HTR-8/SVneo (cell line): ENCODE measurements at places on chromosomes 5 and 9.
A peak's percentile ranks its signal among the peaks of the same experiment; 100 is the strongest.

DNA sequence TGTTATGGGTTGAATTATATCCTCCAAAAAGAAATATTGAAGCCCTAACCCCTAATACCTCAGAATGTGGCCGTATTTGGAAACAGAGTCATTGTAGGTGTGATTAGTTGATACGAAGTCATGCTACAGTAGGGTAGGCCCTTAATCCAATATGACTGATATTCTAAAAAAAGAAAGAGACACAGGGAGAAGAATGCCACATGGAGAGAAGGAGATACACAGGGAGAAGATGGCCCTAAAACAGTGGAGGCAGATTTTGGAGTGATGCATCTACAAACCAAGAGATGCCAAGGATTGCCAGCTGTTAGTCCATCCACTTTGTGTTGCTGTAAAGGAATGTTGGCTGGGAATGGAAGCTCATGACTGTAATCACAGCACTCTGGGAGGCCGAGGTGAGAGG, 21.3 kb downstream of the ARRDC3 start:
- DNase-seq: no peak

DNA sequence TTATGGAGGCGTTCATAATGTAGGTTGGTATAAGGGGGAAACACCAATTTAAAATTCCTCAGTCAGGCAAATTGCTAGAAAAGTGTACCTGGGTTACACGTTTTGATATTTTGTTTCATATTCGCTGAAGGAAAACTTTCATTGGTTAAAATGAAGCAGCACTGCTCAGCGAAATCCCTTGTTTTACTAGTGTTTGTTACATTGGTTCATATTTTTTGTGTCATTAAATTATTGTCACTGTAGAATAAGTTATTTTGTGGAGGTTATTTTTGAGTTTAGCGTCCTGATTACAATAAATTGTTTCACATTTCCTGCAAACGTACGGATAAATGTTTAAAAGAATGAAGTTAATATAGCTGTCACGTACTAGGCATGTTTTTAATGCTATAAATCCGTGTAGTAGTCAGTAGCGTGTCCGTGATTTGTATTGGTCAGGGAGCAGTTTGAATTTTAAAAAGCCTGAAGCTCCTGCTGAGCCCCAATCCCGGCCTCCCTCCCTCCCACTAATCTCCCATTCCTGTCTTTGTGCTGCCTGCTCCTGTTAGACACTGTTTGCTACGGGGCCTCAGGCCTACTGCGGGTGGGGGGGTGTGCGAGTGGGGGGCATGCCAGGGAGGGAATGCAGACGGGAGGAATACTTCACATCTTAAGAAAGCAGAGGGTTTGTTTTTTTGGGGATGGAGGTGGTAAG, 2.0 kb downstream of the NIPBL start:
- peak; percentile 75 for DNase-seq

DNA sequence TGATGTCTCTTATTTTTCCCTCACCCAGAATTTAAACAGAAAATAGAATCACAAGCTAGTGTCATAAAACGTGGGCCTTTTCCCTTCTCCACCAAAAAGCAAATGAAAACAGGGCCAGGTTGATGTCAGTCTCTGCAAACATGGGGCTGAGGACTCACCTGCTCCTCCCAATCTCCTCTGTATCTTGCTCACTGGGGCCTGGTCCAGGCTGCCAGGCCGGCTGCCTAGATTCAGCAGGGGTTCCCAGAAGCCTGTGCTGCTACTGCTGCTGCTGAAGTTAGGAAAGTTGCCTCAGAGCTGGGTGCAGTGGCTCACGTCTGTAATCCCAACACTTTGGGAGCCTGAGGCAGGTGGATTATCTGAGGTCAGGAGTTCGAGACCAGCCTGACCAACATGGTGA, 84.3 kb downstream of the PCDH1 start:
- DNase-seq: no peak

DNA sequence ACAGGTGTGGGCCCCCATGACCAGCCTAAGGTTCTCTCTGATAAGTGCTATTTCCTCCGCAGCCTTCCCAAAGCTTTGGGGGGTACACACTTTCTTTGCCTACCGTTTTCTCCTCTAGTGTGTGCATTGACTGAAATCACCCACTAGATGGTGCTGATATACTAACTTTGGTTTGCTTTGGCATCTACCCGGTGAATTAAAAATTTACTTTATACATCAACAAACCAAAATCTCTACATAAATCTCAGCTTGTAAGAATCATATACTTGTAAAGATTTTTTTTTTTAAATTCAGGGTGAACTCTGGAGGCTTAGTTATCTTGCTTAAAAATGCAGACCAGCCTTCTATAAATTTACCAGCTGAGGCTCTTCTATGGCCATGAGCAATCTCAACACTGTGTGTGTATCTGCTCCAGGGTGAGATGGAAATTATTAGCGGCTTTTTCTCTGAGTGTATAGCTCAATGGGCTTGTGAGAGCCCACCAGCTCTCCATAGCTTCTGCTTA, 475.7 kb upstream of the TNC start:
- DNase-seq: no peak

GRCh38 chr5:132674671-132675506, 1.1 kb downstream of the IL4 start:
- DNase-seq: peak; percentile 76

- DNase-seq: peak; percentile 10
These were observed 234.1 kb downstream of the ADGRV1 start for GRCh38 chr5:90792725-90793124.

- no peak for DNase-seq
These were observed 152.4 kb downstream of the MPDZ start for GRCh38 chr9:13127131-13127530.

DNA sequence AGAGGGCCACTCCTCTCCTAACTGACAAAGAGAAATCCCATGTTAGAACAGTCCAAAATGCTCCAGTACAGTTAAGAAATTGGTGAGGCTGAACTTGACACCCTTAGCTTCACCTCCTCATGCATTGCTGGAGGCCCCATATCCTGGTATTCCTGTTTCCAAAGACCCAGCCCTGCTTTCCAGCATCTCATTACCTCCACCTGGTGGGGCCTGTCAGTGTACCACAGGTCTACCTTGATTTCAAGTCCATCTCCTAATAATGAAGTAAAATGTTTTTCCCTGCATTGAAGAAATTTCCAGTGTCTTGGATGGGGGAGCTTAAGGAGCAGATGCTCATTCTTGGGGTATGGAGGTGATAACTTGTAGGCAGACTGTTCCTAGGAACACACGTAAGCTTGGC, 70.6 kb upstream of the S1PR3 start:
- no peak for DNase-seq

GRCh38 chr9:71646131-71646530, 122.2 kb downstream of the CEMIP2 start:
- DNase-seq: no peak

DNA sequence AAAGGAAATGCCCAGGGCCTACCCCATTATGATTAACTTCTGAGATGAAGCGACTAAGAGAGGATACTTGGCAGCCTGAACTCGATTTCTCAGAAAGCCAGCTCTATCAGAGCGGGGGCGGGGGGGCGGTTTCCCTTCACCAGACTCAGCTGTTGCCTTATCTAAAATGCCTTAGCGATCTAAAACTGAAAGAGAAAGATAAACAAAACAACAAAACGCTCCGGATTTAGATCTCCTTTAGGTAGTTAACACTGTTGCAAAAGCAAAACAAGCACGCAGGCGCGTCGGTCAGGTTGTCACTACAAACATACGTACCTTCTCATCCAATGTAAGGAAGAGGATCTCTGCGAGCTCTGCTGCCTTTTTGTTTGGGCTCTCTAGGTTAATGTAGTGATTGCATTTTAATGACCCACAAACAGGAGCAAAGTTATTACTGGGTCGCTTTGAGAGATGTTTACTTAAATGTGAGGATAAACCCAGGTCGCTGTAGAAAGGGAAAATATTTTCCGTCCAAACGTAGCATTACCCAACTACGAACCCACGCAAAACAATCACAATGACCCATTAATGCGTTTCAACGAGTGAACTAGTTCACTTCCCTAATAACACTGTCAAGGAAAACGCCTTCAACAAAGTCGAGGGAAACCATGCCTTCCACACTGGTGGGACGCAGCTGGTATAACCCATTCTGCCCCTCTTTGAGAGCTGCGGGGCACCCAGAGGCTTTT, 982 bp downstream of the EPB41L4A start:
- no peak for DNase-seq

DNA sequence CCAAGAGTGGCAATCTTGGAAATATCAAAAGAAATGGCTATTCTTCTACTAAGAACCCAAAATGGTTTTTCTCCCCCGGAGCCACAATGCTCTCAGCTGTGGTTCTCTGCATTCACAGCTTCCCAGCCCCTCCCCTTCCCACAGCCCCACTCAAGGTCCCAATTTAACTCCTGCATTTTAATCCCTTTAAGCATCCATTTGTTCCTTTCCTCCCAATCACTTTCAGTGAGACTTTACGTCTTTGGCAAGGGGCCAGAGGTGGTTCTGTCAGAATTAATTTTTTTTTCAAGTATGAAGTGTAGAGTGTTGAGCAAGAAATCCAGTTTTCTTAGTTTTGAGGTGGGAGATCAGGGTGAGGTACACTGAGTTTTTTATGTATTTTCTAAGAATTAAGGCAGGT, 256.9 kb downstream of the GLIS3 start:
- DNase-seq: no peak

- no peak for DNase-seq
These were observed 38.3 kb upstream of the FBXL17 start for GRCh38 chr5:108420158-108420557.

DNA sequence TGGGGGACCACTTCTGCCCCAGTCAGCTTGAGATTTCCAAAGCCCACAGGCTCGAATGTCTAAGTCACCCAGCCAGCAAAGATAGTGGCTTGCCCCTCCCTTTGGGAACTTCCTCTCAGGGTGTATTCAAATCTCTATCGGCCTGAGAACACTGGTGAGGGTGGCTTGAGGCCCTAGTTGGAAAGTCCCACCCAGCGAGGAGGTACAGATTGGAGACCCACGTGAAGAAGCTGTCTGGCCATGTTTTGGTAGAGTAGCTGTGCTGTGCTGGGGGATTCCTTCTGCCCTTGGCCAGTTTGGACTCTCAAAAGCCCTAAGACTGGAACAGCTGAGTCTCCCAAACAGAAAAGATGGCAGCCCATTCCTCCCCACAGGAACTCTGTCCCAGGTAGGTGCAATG, 172.7 kb upstream of the RIOK2 start:
- DNase-seq: no peak

DNA sequence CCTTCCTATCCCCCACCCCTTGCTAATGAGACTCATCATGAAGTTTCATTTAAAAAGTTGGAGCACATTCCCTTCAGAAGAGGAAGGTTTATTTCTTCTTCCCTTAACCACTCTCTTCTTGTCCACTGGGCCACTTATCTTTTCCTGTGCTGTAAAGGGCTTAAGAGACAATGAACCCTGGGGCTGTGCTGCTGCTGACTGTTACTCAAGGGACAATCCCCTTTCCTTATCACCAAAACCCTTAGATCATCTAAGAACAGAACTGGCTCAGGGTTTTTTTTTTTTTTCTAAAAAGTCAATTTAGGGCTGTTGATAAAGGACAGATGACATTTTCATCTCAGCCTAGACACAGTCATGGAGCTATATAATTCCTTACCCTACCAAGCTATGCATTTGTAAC, 29.6 kb downstream of the CAPSL start:
- DNase-seq: no peak

GRCh38 chr5:87944553-87945285, 323.9 kb downstream of the TMEM161B start:
- no peak for DNase-seq

- DNase-seq: no peak
These were observed 119.4 kb downstream of the NTRK2 start for GRCh38 chr9:84788803-84789462.

- DNase-seq: no peak
These were observed 70.5 kb upstream of the GFPT2 start for GRCh38 chr5:180423598-180423997.

GRCh38 chr9:98951967-98952366, 8.3 kb downstream of the COL15A1 start:
- DNase-seq: no peak

- DNase-seq: no peak
These were observed 48.3 kb downstream of the MRPS27 start for GRCh38 chr5:72271702-72272101.

GRCh38 chr5:109506556-109506955, 96.8 kb upstream of the PJA2 start:
- no peak for DNase-seq

DNA sequence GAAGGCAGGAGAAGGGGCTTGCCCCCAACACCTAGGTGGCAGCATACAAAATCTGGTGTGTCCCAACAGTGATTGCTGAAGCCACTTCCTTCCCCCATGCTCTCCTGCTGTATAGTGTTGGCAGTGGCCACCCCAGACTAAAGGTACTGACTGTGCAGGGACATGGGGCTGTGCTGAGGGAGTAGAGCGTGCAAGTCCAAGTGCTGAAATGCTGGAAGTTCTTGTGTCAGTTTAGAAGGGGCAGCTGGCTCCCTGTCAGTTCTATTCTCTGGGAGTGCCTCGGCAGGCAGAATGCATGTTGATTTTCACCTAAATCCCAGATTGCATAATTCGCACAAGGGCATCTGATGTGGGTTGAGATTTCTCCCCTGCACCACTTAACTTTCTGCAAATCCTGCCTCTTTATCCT, 68.6 kb downstream of the GDNF start:
- DNase-seq: no peak

DNA sequence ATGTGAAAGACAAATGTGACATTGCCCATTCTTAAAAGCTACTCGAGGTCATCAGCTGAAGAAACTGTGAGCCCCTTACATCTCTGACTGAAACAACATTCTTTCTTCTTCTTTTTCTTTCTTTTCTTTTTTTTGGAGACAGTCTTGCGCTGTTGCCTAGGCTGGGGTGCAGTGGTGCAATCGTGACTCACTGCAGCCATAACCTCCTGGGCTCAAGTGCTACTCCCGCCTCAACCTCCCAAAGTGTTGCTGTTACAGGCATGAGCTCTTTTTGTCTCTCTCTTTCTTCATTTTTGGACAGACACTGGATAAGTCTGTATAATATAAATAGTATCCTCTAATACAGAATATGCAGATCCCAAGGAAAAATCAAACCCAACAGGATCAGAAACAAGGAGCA, 263.7 kb upstream of the KLF9 start:
- no peak for DNase-seq

DNA sequence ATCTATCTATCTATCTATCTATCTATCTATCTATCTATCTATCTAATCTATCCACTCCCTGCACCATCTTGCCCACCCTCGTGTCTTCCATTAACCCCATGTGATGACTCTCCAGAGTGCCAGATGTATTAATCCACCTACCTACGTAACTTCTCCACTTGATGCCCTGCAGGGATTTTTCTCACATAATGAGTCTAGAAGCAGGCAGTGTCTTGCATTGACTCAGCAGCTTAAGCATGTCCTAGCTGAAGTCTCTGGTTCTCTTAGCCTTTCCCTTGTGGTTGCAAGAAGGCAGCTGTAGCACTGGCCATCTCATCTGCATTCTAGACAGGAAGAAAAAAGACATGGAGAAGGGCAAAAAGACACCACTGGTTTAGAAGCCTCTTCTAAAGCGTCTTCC, 96.7 kb upstream of the ALDH1B1 start:
- no peak for DNase-seq

DNA sequence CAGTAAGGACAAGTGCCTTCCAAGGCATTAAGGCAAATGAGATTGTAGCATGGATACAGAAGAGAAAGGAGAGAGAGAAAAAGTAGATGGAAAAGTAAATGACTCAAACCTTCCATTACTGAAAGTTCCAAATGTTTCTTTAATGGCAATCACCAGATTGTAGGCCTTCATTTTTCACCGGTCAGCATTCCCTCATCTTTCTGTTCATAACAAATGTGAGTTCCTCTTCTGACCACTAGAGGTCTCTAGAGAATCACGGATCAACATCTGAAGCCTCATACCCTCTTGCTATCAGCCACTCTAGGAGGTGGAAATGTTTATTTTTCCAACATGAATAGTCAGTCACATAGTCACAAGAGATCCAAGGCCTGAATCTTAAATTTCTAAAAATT, 73.6 kb upstream of the RPS23 start:
- DNase-seq: peak; percentile 64
